ENCODE measurements at places on chromosomes 3 and 15. TPM values are rescaled to one million over a fixed set of nuclear protein-coding genes. Genes with fewer than 3 reads are reported as not detected.

DNA sequence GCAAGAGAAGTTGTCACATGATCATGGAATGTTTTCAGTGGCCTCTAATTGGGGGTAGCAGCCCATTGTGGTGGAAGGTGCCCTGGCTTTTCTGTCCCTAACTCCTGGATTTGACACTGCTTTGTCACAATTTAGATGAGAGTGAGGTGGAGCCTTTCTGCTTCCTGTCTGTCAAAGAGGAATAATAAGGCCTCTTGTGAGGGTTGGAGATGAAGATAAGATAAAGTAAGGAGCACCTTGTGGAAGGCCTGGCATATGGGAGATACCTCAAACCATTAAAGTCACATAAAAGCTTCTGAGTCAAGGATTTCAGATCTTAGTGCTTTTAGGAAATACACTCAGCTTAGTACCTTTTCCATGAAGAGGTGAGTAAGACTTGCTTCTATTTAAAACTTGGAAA, 172.6 kb upstream of the FAM3D start:
- H3K4me3 ChIP-seq, result no peak overlapping the region
- no peak for DNase-seq
- H3K27me3 ChIP-seq, result no peaks in the 10 kb centered on the region
- H3K27ac ChIP-seq, result no peak overlapping the region
- H3K36me3 ChIP-seq, result no peaks in the 10 kb centered on the region

DNA sequence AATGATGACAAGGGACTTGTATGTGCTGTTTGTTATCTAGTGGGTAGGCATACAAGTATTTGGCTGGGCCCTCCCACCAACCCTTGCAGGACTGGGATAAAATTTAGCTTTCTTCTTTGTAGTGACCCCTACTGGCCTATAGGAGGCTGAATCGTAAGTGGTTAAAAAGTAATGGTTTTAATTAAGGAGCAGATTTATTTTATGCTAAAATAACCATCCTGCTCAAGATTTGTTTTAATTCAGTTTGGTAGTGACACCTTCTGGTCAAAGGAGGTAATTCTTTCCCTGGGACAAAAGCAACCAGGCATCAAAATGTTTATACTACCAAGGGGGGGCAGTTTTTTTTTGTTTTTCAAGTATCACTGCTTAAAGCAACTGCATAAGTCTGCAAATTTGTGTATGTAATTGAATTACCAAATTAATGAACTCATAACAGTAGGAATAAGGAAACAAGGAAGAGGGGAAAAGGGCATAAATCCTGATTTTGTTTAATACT, 70.7 kb downstream of the TOP2B start:
- DNase-seq, result no peak
- H3K4me1 ChIP-seq, result peaks cover 64% of the 10 kb centered on the region
- no peak overlapping the region for H3K4me3 ChIP-seq
- H3K27ac ChIP-seq, result peak overlapping the region; percentile 84

- peaks cover 2% of the 10 kb centered on the region for H3K4me1 ChIP-seq
- H3K4me3 ChIP-seq, result no peak overlapping the region
- DNase-seq, result no peak
- H3K27ac ChIP-seq, result no peak overlapping the region
- H3K36me3 ChIP-seq, result no peaks in the 10 kb centered on the region
Measured at GRCh38 chr15:77816983-77817382, 184.3 kb upstream of the LINGO1 start.

DNA sequence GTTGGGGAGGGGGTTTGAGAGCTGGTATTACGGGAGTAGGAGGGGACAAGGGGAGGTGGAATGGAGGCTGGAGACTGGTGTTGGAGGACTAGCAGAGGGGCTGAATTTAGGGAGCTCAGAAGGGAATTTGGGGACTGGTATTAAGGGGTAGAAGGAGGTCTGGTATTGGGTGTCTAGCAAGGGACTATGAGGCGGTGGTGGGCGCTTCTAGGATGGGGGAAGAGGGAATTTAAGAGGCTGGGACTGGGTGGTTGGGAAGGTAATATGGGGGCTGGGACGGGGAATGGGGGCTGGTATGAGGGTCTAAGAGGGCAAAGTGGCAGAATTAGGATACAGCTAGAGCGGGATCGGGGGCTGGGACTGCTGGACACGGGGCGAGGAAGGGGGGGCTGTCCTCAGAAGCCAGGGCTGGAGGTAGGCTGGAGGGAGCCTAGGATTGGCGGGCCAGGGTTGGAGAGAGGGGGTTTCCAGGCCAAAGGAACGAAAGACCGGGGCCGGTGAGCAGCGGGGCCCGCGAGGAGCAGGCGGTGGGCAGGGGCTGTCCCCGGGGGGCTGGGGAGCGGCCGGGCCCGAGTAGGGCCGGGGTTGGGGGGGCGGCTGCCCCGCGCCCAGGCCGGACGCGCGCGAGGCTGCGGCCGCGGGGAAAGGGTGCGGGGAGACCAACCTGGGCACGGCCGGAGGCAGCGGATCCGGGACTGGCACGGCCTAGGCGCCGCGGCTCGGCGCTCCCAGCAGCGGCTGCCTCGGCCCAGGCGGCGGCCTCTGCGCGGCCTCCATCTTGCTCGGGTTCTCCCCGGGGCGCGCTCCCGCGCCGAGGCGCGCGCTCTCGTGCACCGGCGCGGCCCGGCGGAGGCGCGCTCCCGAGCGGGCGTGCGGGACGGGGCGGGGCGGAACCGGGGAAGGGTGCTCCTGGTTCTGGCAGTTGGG, at the start of gene LHFPL4:
TSS of gene LHFPL4 (minus strand) at position 802 of the 927 bp plus-strand sequence. CDS start 1,143 bp downstream, outside the sequence.
- no peak for DNase-seq
- H3K4me1 ChIP-seq, result peaks cover 2% of the 10 kb centered on the region
- peaks cover 2% of the 10 kb centered on the region for H3K36me3 ChIP-seq

DNA sequence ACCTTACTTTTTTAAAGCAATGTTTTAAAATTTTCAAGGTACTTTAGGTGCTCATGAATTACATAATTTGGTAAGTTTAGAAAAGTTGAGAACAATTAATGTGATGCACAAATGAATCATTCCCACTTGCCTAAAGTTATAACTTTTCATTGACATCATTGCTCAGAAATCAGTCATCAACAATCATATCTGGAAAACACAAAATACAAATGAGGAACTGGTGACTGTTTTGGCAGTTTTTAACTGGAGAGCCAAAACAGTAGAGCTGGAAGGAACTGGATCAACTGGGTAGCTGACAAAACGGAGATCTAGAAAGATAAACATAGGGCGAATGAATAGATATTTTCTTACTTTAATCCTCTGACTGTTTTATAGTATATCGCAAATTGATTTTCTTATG, 767.1 kb downstream of the IGSF11 start:
- H3K36me3 ChIP-seq, result no peaks in the 10 kb centered on the region
- no peak overlapping the region for H3K4me3 ChIP-seq
- DNase-seq, result no peak
- no peaks in the 10 kb centered on the region for H3K4me1 ChIP-seq
- H3K27me3 ChIP-seq, result no peaks in the 10 kb centered on the region

GRCh38 chr3:95312650-95313049, 1249.8 kb downstream of the NSUN3 start:
- H3K27me3 ChIP-seq, result no peaks in the 10 kb centered on the region
- peaks cover 2% of the 10 kb centered on the region for H3K4me1 ChIP-seq
- H3K27ac ChIP-seq, result no peak overlapping the region

DNA sequence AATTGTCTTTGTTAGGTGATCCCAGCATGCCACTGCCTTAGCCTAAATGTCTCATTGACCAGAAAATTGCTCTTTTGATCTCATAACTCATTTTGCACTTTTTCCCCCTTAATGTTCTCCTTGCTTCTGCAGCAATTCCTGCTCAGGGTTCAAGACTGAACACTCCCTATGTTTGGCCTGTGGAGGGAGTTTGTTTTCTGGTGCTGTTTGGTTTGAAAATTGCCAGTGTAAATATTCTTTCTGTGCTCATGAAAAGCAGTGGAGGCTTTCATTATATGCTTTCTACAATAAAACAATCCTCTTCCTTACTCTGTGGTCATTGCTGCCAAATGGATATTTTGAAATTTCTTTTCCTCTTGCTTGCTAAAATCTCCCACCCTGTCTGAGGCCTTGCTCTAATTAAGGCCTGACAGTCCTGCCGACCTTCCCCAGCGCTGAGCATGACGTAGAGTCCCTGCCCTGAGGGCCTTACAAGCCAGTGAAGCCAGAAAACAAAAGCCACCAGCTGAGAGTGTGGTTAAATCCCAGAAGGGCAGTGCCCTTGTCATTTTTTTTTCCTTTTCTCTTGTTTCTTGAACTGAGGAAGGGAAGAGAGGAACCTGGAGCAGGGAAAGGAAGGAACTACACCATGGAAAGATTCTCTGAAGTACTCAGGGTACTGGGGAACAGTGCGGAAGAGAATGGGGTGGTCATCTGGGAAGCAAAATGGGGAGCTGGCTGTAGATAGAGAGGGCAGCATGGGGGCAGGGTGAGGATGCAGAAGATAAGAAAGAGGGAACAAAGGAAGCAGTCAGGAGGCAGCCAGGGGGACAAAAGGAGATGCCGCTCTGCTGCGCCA, 24.8 kb downstream of the ZBTB38 start:
- H3K36me3 ChIP-seq, result peaks cover 24% of the 10 kb centered on the region
- H3K4me1 ChIP-seq, result peaks cover 41% of the 10 kb centered on the region
- H3K4me3 ChIP-seq, result no peak overlapping the region
- no peak for DNase-seq
- peak overlapping the region; percentile 86 for H3K27ac ChIP-seq

DNA sequence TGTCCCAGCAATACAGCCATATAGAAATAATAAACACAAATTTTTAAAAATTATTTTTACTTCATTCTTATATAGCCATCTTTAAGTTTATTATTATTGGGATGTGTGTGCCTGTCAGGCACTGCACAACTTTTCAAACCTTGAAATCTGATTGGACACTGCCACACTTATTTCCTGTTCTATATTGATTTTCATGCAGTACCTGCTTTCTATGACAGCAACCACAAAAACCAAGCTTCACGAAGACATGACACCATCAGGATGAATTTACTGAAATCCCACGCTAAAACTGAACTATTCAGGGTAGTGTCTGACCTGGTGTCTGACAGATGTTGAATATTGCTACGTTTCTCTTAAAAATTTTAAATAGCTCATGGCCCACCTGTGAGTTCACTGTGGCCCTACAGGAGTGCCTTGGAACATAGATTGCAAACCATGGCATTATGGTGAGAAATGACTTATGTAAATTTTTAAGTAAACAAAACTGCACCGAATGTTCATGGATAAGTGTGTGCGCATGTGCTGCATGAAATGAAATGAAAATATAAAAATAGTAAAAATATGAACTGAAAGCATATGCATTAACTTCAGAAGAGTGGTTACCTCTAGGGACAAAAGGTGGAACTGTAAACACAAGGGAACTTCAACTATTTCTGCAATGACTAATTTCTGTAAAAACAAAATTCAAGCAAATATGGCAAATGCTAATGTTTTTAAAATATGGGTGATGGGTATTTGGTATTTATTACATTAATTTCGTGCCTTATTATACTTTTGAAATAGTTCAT, 152.3 kb downstream of the ZBTB20 start:
- peaks cover 15% of the 10 kb centered on the region for H3K36me3 ChIP-seq
- no peak for DNase-seq
- H3K27me3 ChIP-seq, result no peaks in the 10 kb centered on the region
- no peak overlapping the region for H3K4me3 ChIP-seq
- peaks cover 2% of the 10 kb centered on the region for H3K4me1 ChIP-seq

- no peak overlapping the region for H3K4me3 ChIP-seq
- H3K27ac ChIP-seq, result peak overlapping the region; percentile 2
- peaks cover 24% of the 10 kb centered on the region for H3K36me3 ChIP-seq
- H3K4me1 ChIP-seq, result peaks cover 18% of the 10 kb centered on the region
Measured at GRCh38 chr15:59210186-59210585, 3.5 kb downstream of the LDHAL6B start.

GRCh38 chr3:32432045-32432710, 40.5 kb downstream of the CMTM7 start:
- H3K36me3 ChIP-seq, result no peaks in the 10 kb centered on the region
- H3K4me3 ChIP-seq, result no peak overlapping the region
- DNase-seq, result no peak
- no peak overlapping the region for H3K27ac ChIP-seq
- H3K4me1 ChIP-seq, result no peaks in the 10 kb centered on the region

GRCh38 chr15:72953306-72953705, 99.0 kb upstream of the NEO1 start:
- no peak overlapping the region for H3K27ac ChIP-seq
- no peaks in the 10 kb centered on the region for H3K36me3 ChIP-seq
- H3K27me3 ChIP-seq, result peaks cover 42% of the 10 kb centered on the region
- H3K4me1 ChIP-seq, result no peaks in the 10 kb centered on the region
- no peak overlapping the region for H3K4me3 ChIP-seq
- no peak for DNase-seq

DNA sequence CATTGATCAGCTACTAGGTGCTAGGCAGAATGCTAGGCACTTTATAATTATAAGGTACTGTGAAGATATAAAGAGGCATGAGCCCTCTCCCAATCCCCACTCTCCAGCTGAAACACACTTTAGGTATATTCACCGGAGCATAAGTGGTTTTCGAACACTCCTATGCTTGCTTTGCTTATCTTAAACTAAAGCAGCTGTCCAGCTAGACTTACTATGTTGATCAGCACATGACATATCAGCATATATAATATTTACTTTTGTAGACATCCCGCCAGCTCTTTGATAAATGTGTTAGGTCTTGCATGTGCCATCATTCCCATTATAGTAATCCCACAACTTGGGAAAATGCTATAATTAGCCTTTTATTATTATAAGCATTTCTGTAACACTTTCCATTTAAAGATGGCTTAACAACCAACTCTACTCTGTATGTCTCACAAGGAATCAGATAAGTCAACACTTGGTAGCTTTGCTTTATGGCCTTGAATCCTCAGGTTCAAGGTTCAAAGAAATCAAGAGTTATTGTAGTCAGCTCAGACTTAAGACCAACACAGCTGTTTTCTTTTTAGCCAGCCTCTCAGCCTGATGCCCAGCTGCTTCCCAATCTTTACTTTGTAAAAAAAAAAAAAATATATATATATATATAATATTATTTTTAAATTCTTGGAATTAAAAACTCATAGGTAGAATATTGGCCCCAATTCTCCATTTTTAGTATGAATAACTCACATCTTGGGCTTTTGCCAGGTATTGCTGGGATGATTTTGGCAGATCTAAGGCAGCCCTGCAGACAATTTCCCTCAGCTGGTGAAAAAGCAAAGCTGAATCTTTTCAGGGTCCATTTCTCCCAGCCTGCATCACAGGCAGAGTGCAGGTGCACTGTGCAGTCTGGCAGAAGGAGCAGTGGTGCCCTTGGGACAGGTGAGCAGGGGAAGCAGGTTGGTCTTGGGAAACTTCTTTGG, 104.2 kb downstream of the THRB start:
- H3K27me3 ChIP-seq, result no peaks in the 10 kb centered on the region
- H3K27ac ChIP-seq, result no peak overlapping the region
- H3K36me3 ChIP-seq, result no peaks in the 10 kb centered on the region
- no peak overlapping the region for H3K4me3 ChIP-seq

DNA sequence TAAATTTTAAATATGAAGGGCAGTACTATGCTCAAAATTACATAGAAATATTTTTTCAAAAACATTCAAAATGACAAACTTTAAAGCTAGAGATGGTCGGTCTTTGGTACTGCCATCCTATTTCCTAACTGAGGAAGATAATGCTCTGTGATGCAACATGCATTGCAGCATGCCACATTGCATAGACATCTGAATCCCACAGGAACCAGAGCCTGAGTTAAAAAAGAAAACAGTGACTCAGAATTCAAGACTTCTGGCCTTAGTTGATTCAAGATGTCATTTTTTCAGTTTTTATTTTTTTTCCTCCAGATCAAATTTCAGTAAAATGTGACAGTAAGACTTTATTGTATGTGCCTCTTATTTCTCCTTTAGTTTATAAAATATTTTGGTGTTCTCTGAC, 33.1 kb downstream of the TP63 start:
- H3K27ac ChIP-seq, result peak overlapping the region; percentile 45
- H3K4me3 ChIP-seq, result no peak overlapping the region
- DNase-seq, result no peak
- H3K27me3 ChIP-seq, result no peaks in the 10 kb centered on the region
- no peaks in the 10 kb centered on the region for H3K36me3 ChIP-seq
- H3K4me1 ChIP-seq, result peaks cover 4% of the 10 kb centered on the region

Gene OCA2
- 1.5 TPM for total RNA-seq

Gene PRSS50
- total RNA-seq, result 4.8 TPM

Gene ABHD14A
- total RNA-seq, result 15.5 TPM

Gene CAND2
- total RNA-seq, result 14.0 TPM

Gene RBP2
- not detected for total RNA-seq

Measured in mesothelial cell of epicardium (in vitro differentiated cells).